ENCODE measurements at places on chromosomes 2 and 18. TPM values are rescaled to one million over a fixed set of nuclear protein-coding genes. Genes with fewer than 3 reads are reported as not detected.

RAX gene
- total RNA-seq, result not detected

HRH4 gene
- not detected for total RNA-seq

GRCh38 chr18:50651334-50651733, 91.4 kb downstream of the MAPK4 start:
- DNase-seq, result no peak

- DNase-seq, result no peak
Observed at GRCh38 chr2:239201884-239202283, 198.9 kb downstream of the HDAC4 start.

DNA sequence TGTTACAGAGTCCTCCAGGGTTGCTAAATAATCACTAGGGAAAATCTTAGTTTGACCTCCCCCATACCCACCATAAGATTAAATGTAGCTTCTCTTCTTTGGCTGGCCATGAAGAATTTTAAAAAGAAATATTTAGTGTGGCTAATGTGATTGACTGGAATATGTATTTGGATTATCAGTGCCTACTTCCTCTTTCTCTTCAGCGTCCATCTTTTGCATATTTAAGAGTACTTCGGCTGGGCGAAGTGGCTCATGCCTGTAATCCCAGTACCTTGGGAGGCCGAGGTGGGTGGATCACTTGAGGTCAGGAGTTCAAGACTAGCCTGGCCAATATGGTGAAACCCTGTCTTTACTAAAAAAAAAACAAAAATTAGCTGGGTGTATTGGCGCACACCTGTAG, 28.8 kb downstream of the ADAM23 start:
- no peak for DNase-seq

CAPN14 gene
- 0.15 TPM for total RNA-seq

- DNase-seq, result no peak
Observed at GRCh38 chr18:55576001-55576400, 12.0 kb downstream of the TCF4 start.

CXCR1 gene
- not detected for total RNA-seq

DNA sequence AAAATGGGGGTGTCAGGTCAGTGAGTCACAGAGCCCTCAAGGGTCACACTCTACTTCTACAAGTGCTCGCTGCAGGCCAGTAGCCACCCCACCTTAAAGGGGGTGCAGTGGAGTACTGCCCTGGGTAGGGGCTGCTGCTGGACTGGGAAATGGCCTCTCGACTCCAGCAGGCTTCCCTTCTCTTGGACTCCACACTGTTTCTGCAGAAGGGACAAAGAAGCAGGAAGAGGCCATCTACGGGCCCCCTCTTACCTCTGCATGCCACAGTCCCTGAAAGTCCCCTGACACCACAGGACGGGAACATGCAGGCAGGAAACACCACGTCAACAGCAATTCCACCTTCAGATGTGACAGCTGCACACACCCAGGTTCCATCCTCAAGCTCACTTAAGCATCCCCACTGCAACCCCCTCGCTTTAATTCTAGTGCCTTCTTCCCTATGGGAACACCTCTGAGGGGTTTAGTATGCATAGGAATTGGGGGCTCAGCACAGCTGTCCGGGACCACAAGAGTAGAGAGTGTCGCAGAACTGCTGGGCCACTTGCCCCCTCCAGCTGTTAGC, 22.3 kb downstream of the SNED1 start:
- DNase-seq, result no peak

ATP6V1C2 gene
- not detected for total RNA-seq

ADGRF3 gene
- total RNA-seq, result 0.58 TPM
